ENCODE measurements at places on chromosomes 11 and 22.

DNA sequence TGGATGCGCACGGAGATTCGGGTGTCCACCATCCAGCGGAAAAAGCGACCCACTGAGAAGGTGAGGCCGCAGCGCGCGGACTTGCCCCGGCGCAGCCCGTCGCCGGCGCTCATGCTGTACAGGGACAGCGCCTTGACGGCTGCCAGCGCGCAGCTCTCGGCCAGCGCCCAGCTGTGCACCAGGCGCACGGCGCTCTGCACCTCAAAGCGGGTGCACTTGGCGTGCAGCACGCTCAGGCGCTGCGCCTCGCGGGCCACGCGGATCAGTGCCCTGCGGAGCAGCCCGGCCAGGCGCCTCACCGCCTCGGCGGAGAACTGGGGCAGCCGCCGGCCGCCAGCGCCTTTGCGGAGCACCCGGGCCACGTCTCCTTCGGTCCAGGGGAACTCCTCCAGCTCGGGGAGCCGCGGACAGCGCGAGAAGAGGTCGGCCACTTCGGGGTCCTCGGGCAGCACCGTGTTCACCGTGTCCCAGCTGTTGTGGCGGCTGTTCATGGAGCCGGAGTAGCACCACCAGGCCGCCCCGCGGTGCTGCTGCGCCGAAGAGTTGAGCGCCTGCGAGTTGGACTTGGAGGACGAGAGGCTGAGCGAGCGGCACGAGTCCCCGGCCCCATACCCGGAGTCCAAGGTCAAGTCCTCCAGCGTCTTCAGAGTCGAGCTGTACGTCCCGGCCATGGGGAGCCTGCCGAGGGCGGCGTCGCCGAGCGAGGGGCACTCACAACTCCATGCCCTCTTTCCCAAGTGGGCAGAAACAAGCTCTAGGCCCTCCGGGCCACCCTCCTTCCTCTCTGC is 703 bp downstream of the ABTB2 start:
- DNase-seq: peak; percentile 53

DNA sequence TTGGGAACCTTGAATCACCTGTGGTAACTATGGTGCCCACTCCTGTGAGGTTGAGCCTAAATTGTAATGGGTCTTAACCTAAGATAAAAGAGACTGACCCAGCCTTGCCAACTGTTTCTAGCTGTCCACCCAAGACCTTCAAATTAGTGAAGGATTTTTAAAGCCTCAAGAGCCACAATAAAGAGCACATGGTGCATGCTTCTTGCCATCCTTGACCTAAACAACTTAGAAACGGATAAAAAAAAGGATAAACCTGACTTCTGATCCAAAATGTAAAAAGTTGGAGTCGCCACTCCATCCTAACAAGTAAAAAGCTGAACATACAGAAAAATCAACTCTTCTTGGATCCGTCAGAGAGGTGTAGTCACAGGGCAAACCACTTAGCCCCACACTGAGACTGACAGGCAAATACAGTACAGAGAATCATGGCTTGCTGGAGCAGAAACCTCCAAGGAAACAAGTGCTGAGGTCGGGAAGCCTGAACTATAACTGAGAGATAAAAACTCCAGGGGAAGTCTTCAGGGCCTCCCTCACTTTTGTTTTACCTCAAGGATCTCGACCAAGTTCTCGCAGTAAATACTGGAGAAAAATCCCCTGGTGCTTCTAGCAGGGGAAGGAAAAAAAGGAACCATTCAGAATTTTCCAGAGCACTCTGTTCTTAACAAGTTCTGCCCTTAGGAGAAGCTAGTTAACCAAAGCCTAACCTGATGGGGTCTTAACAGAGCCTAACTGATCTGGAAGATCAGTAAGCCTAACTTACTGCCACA is 16.3 kb downstream of the ENTHD1 start:
- no peak for DNase-seq

DNA sequence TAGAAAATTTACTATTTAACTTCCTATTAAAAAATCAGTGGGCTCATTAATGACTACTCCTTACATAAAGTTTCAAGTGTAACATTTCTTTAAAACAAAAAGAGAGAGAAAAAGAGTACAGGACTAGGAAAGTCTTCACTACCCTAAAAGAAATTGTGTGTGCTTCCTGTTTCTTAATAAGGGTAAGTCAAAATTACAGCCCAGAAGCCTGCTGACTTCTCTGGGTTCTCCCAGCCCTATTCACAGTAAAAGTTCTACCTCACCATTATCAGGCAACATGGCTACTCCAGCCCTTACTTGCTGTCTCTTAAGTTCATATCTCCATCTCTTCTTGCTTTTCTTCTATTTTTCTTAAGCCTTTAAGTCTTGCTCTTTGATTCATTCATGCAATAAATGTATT is 20.3 kb upstream of the ZC3H12C start:
- no peak for DNase-seq

- DNase-seq: no peak
These were observed 71.4 kb upstream of the GRK3 start for GRCh38 chr22:25492841-25493734.

- no peak for DNase-seq
These were observed 3.5 kb downstream of the SLC25A18 start for GRCh38 chr22:17566776-17567175.

Data from ovary (tissue), 10 donors.